ENCODE measurements at places on chromosomes 7 and 10.

GRCh38 chr10:129955601-129956285 lies 8.3 kb downstream of the EBF3 start:
- no peak for DNase-seq

GRCh38 chr10:53183733-53184132 lies 411.1 kb upstream of the MBL2 start:
- no peak for DNase-seq

GRCh38 chr10:70672165-70673042 lies at the start of gene ADAMTS14:
Gene ADAMTS14, plus strand, starts transcription at chr10:70672506. Its CDS starts 297 bp downstream, at chr10:70672803.
- DNase-seq, result no peak

DNA sequence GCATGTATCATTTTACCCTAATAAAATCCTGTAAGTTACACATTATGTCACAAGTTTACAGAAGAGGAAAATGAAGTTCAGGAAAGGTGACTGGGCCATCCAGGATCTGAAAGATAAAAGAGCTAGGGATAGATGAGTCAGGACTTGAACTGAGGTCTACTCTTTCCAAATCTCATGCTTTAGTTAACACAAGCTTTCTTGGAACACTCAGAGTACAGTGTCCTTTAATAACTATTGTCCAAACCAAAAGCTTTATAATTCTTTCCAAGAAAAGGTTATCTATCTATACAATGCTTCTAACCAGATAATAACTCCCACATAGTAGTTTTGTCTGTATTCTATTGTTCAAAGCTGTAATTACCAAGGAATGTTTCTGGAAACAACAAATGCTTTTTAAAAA lies 164.6 kb downstream of the LRRN3 start:
- no peak for DNase-seq

DNA sequence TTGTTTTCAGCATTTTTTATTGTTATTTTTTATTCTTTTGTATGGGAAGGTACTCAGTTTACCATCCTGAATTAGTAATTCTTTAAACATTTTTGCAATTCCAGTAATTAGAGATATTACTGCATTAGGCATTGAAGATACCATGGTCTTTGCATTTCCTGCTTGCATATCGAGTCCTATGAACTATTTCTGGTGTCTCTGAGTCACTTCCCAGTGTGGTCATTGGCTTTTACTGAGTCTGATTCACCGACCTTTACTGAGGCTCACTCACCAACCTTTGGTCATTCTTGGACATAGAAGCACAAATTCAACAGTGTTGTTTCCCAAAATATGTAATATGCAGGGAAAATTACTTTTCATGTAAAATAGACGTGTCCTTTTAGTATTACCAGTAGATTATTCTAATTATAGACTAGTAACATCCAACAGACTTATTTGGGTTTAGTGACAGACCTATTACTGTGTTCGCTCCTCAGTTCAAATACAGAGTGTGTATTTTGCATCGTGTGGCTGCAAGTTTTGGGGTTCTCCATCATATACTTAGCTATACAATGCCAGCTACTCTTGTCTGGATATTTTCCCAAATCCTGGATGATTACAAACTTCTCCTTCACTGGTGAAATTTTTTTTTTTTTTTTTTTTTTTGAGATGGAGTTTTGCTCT lies 180.7 kb upstream of the PRSS1 start:
- peak; percentile 49 for DNase-seq

- no peak for DNase-seq
Observed at GRCh38 chr10:44883593-44884331, 27.4 kb upstream of the TMEM72 start.

- no peak for DNase-seq
Observed at GRCh38 chr7:69652947-69653701, 54.8 kb downstream of the AUTS2 start.

DNA sequence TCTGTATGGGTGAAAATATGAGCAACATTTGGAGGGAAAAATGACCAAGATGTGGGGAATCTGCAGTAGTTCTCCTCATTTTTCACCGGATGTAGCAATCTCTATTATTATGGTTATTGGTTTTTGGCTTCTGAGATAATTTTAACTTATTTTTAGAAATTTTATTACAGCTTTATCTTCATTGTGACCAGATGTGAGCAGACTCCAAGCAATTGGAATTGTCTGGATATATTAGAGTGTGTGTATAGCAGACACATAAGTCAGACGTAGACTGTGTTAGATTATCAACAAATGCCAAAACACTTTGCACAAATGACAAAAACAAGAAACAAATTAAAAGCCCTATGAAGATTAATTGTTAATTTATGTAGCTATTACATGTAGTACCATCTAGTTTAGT lies 249.1 kb downstream of the DNAJB9 start:
- no peak for DNase-seq

DNA sequence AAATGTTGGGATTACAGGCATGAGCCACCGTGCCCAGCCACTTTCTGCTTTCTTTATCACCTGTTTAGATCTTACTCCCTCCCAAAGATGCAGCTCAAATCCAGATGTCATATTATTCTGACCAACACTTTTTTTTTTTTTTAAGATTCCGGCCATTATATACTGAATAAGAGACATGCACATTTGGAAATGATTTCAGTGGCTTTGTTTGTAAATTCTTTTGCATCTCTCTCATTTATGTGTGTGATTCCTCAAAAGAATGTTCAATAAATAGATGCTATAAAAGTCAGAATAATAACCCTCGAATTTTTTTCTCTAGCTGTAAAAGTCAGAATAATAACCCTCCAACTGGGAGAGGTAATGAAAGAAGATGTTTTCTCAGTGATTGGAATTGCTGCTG lies 25.4 kb downstream of the HECW1 start:
- no peak for DNase-seq

- no peak for DNase-seq
Observed at GRCh38 chr10:35876248-35876647, 234.2 kb upstream of the FZD8 start.

DNA sequence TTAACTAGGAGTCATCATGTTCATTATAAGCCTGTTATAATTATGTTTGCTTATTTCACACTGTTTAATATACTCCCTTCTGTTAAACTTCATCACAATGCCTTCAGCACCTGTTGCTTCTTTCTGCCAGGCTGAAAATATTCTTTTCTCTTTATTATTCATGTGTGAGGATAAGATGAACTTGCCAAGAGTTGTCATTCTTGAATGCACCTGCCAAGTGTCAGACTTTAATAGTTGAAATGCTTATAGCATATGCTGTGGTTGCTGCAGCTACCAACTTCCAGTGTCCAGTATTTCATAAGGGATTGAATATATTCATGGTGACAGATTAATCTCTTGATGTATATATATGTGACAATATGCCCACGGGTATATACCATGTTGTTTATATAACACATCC lies 339.2 kb upstream of the MEOX2 start:
- DNase-seq, result no peak

DNA sequence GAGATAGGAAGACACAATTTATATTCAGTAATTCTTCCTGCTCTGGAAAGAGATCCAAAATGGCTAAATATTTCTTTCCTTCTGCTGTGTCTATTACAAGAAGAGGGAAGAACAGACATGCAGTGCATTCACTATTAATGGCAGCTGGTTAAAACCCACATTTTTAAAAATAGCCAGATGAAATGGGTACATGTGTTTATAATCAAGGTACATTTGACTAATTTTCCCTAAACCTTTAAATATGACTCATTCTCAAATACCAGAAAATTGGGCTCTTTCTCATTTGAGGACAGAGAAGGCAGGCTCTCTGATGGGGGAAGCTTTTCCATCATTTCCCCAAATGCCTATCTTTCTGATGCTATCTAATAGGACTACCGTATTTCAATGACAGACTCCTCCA lies 215.7 kb upstream of the HABP2 start:
- DNase-seq, result no peak

DNA sequence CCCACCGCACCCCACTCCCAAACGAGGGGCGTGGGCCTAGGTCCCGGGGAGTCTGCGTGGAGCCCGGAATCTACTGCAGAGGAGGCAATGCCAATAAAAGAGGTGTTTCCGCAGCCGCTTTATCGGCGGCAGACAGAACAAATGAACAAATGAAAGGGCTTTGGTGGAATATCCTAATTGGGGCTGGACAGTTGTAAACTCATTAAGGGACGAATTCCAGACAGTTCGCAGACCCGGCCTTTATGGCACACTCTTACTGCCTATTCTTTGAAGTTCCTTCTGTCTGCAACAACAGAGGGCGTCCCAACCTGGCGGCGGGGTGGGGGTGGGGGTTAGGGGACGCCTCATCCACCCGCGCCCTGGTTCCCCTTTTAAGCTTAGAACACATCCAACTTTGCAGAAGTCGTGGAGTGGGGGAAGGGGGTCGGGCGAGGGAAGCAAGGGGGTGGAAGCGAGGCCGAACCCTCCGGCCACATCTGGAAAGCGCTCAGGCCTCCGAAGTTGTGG lies 4.1 kb downstream of the HOXA9 start:
- no peak for DNase-seq

DNA sequence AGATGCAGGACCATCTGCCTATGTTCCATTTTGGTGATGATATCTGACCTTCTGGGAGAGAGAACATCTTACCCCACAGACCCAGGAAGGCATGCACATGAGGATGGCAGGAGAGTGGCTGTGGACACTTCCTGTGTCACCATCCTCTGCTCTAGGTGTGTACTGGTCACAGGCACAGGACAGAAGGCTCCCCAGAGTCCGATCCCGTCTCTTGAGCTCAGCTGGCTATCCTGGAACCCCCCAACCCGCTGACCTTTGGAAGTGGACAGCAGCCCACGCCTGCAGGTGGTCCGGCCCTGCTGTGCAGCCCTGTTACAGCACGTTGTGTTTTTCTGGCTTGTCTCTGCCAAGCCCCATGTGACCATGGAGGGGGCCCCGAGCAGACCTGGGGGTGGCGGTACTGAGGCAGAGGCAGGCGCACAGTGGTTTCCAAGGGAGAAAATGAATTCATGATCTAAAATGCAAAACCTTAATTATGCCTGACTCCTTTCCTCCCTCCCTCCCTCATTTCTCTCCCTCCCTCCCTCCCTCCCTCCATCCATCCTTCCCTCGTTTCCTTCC lies 178.8 kb downstream of the CUX1 start:
- DNase-seq, result no peak

DNA sequence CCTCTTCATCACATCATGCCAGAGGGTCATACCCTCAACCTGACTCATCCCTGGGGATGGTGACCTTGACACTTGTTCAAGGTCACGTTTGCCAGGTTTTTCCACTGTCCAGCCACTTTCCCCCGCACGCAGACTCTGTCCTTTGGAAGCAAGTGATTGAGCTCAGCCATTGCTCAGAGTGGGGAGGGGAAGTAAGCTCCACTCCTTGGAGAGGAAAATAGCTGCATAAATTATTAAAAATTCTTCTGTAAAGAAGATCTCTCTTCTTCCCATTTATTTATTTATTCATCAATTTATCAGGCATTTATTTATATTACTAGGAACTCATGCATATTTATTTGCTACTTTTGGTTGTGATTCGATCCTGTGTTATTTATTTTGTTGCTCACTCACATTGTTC lies 88.0 kb downstream of the GLRX3 start:
- DNase-seq, result no peak

GRCh38 chr7:76074972-76075370 lies 27.1 kb downstream of the MDH2 start:
- DNase-seq, result no peak

GRCh38 chr10:32105782-32106382 lies 49.7 kb upstream of the KIF5B start:
- DNase-seq, result no peak

DNA sequence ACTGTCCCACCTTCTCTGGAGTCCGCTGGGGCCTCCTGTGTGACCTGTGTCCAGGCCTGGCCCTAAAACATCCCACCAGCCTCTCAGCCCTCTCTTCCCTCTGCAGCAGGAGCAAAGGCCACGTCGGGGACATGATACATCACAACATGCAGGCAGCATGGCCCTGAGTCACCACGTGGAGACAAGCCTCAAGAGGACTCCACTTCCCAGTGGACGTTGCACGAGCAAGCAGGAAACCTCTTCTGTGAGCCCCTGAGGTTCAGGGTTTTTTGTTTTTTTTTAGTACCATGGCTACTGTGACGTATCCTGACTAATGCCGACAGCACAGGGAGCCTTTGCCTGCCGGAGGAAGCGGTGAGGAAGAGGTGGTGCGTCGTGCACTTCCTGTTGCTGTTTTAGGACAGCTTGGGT lies 165.9 kb downstream of the DNAJB6 start:
- no peak for DNase-seq

DNA sequence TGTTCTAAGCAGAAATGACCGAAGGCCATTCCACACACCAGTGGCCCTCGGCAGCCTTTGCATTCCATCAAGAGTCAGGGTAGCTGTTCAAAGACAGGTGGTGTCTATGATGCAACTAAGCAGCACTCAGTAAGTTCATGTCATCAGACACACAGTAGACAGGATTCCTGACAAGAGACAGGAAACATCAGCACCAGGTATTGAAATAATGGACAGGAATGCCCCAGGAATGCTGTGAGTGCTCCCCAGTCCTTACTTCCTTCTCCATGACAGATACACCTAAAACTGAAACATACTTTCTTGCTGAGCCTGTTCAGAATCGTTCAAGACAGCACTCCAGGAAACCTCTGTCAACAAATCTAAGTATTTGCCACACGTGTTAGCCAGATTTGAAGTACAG lies 204.4 kb downstream of the TPST1 start:
- no peak for DNase-seq

GRCh38 chr7:36784991-36785940 lies 61.0 kb upstream of the AOAH start:
- no peak for DNase-seq

DNA sequence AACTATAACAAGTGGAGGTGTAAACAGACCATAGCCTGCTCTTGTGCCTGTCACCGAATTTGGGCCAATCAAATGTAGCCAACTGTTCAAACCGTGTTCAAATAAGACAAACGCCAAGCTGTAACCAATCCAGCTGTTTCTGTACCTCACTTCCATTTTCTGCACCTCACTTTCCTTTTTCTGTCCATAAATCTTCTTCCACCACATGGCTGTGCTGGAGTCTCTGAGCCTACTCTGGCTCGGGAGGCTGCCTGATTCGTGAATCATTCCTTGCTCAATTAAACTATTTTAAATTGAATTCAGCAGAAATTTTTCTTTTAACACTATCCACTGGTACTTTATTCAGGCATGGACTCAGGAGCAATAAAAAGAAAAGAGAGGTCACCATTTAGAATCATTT lies 29.9 kb upstream of the COL1A2 start:
- no peak for DNase-seq

GRCh38 chr7:75662579-75663301 lies 76.0 kb downstream of the HIP1 start:
- DNase-seq, result no peak

GRCh38 chr10:79582096-79582495 lies 21.9 kb upstream of the SFTPA2 start:
- DNase-seq, result no peak

GRCh38 chr7:87960239-87960638 lies 26.2 kb downstream of the ADAM22 start:
- no peak for DNase-seq

DNA sequence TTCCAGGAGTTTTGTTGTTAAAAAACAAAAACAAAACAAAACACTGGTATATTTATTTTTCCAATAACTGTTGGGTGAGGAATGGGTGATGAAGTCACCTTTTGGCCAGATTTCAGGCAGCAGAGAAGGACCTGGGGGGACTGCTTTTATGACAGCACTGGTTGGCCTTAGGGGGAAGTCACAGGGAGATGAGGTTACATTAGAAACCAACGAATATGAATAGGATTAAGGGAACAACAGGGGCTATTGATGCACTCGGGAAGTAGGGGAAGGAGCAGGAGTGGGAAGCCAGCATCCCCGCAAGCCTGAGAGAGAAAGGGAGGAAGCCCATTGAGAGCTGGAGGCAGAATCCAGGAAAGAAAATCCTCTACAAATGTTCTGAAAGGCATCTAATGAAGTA lies 958.4 kb downstream of the TYW1 start:
- no peak for DNase-seq

- DNase-seq, result peak; percentile 82
Observed at GRCh38 chr7:73715648-73716317, 3.7 kb downstream of the STX1A start.

Measured in AG04450 (cell line).